HepG2 (cell line): ENCODE measurements at places on chromosomes 4 and X. TPM values are rescaled to one million over a fixed set of nuclear protein-coding genes. Genes with fewer than 3 reads are reported as not detected.

LSM6 gene
- 83.3 and 83.8 TPM in 2 replicates for total RNA-seq

ADH1C gene
- not detected in 2 replicates for total RNA-seq

MAGEB6B gene
- not detected in 2 replicates for total RNA-seq

CTAG1A gene
- not detected in 2 replicates for total RNA-seq

TMEM150C gene
- 0.11 and 0.42 TPM in 2 replicates for total RNA-seq

RAB41 gene
- total RNA-seq: not detected in 2 replicates

GRCh38 chrX:73562458-73562857 lies 539 bp upstream of the CHIC1 start:
- H3K36me3 ChIP-seq: no peaks in the 10 kb centered on the region
- H3K4me1 ChIP-seq: no peaks in the 10 kb centered on the region
- H3K27ac ChIP-seq: no peak overlapping the region
- DNase-seq: no peak
- no peaks in the 10 kb centered on the region for H3K27me3 ChIP-seq

DNA sequence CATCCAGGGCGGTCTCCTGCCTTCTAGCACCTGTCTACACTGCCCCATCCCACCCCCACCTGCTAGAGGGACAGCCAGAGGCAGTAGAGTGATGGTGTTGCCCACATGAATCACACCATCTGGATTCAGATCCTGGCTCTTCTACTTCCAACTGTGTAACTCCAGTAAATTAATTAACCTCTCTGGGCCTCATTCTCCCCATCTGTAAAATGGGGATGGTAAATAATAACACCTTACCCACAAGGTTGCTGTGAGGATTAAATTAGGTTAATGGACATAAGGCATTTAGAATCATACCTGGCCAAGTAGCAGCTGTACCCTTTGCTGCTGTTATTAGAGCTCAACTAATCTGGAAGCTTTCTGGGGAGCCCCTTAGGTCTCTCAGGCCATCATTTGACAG lies 149.6 kb upstream of the BCOR start:
- H3K4me1 ChIP-seq: no peaks in the 10 kb centered on the region
- no peak overlapping the region for H3K4me3 ChIP-seq
- DNase-seq: no peak
- H3K36me3 ChIP-seq: no peaks in the 10 kb centered on the region

DNA sequence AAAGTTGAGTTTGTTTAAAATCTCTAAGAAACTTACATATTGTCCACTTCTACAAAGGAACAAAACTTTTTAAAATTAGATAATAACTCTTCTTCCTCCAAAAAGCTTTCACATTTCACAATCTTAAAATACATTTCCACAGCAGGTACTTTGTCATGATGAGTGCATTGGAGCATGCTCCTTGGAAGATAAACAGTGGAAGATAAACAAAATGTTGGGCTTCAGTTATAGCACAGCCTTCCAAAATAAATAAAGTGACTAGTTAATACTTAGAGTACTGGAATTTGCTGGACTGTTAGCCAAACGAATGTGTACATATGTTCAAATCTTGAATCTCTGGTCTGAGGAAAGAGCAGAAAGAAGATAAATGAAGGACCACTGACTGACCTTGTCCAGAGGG lies 54.9 kb upstream of the PDE5A start:
- no peak overlapping the region for H3K27ac ChIP-seq
- DNase-seq: no peak
- H3K27me3 ChIP-seq: no peaks in the 10 kb centered on the region
- no peak overlapping the region for H3K4me3 ChIP-seq
- H3K4me1 ChIP-seq: no peaks in the 10 kb centered on the region
- no peaks in the 10 kb centered on the region for H3K36me3 ChIP-seq

DNA sequence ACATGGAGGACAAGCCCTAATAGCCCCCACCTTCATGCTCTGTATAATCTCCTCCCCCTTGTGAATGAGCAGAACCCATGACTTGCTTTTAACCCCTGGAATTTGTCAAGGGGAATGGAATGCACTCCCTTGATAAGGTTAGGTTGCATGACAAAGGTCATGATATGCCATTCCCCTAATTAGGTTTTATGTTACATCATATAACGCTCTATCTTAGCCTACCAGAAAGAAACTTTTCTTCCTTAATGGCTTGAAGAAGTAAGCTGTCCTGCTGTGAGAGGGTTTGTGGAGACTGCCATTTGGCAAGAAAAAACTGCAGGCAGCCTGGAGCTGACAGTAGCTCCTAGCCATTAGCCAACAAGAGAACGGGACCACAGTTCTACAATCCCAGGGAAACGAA lies 399.8 kb upstream of the MAD2L1 start:
- H3K36me3 ChIP-seq: no peaks in the 10 kb centered on the region
- no peaks in the 10 kb centered on the region for H3K27me3 ChIP-seq
- H3K27ac ChIP-seq: no peak overlapping the region
- DNase-seq: no peak
- no peak overlapping the region for H3K4me3 ChIP-seq
- H3K4me1 ChIP-seq: no peaks in the 10 kb centered on the region

DNA sequence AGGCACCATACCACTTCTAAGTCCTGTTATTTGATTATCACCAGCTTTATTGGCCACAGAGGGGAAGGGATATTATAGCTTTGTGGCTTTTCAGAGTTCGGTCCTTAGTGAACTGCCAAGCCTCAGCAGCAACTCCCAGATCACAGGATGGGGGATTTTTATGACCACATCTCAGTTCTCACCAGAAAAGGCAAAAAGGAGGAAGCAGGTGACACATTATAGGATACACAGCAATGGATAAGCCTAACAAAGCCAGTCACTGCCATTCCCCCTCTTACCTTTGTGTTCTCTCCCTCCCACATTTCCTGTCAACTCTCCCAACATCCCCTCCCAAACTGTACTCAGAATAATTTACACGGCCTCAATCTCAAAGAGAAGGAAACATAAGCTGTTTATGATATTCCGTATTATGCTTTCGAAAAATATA lies 142.8 kb downstream of the MGST2 start:
- no peak overlapping the region for H3K27ac ChIP-seq
- H3K27me3 ChIP-seq: peaks cover 7% of the 10 kb centered on the region; the same call in 1 of the 3 replicates
- H3K4me1 ChIP-seq: peaks cover 30% of the 10 kb centered on the region
- DNase-seq: no peak

- H3K27ac ChIP-seq: no peak overlapping the region
- no peaks in the 10 kb centered on the region for H3K36me3 ChIP-seq
- no peaks in the 10 kb centered on the region for H3K4me1 ChIP-seq
- no peak for DNase-seq
- H3K27me3 ChIP-seq: no peaks in the 10 kb centered on the region
These were observed 32.8 kb upstream of the XPNPEP2 start for GRCh38 chrX:129705988-129706387.

- no peak for DNase-seq
- H3K27ac ChIP-seq: peak overlapping the region; percentile 24
- H3K27me3 ChIP-seq: no peaks in the 10 kb centered on the region
- peaks cover 54% of the 10 kb centered on the region for H3K4me1 ChIP-seq
These were observed 867 bp downstream of the TIFA start for GRCh38 chr4:112284662-112285411.

- H3K27ac ChIP-seq: no peak overlapping the region
- H3K27me3 ChIP-seq: no peaks in the 10 kb centered on the region
- no peak overlapping the region for H3K4me3 ChIP-seq
- no peaks in the 10 kb centered on the region for H3K36me3 ChIP-seq
These were observed 1637.3 kb upstream of the PABPC4L start for GRCh38 chr4:135838889-135839288.

GRCh38 chr4:7892212-7893019 lies 47.2 kb downstream of the AFAP1 start:
- DNase-seq: no peak
- H3K4me3 ChIP-seq: no peak overlapping the region
- H3K4me1 ChIP-seq: peaks cover 43% of the 10 kb centered on the region

DNA sequence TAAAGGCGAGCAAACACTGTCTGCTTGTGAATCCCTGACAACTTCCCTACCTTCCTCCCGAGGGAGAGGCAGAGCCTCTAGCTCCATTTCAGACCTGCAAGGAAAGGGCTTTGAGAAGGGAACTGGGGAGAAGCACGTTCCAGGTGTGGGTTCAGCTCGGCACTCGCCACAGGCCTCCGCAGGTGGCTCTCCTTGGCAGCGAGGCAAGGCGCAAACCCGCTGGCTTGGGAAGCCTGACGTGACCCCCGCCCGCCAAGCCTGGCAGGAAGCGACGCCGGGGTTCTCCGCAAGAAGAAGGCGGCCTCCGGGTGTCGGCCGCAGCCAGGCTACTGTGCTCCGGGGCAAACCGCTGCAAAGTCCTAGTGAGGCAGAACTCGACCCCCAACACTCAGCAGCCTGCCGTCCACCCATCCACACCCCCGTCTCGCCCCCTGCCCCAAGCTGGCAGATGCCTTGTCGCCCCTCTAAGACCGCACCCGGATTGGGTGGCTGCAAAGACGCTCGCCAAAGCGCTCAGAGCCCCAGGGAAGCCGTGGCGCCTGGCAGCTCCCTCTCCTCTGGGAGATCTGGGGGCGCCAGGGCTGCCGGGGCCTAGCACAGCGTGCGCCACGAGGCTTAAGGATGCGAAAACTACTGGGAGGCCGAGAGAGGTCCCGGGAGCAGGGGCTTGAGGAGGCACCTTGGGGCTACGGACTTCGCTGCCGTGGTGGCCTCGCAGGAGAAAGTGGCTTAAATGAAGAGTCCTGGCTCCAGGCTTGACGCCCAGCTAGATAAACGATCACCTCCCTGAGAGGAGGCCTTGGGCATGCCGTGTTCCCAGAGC lies 21.8 kb downstream of the NKX3-2 start:
- no peak for DNase-seq
- H3K36me3 ChIP-seq: no peaks in the 10 kb centered on the region
- H3K4me3 ChIP-seq: peak overlapping the region; percentile 33; the same call in 1 of the 2 replicates
- H3K27me3 ChIP-seq: peaks cover 9% of the 10 kb centered on the region
- no peaks in the 10 kb centered on the region for H3K4me1 ChIP-seq

DNA sequence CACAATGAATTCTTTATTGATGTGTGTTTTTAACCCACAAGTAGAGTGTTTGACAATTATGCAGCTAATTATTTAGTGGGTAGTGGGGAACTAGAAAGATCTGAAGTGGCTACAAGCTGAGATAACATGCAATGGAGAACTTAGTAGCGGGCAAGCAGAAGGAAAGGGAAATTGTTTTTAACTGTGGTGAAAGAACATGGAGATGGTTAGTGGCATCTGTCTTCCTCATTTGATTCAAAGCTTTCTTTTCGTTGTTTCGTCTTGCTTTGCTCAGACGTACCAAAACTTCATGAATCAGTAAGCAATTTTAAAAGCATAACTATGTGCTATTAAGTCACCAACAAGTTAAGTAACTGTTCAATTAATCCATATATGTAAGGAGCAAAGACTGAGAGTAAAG lies 169.9 kb downstream of the BANK1 start:
- no peaks in the 10 kb centered on the region for H3K36me3 ChIP-seq
- DNase-seq: no peak
- H3K4me3 ChIP-seq: no peak overlapping the region
- no peak overlapping the region for H3K27ac ChIP-seq
- H3K27me3 ChIP-seq: no peaks in the 10 kb centered on the region

- no peak for DNase-seq
- no peaks in the 10 kb centered on the region for H3K27me3 ChIP-seq
- H3K4me3 ChIP-seq: no peak overlapping the region
- no peaks in the 10 kb centered on the region for H3K36me3 ChIP-seq
- H3K4me1 ChIP-seq: no peaks in the 10 kb centered on the region
These were observed 1160.2 kb downstream of the FAM133A start for GRCh38 chrX:94834226-94834625.

GRCh38 chr4:184384056-184384809 lies 90.1 kb downstream of the IRF2 start:
- peak overlapping the region; percentile 63 for H3K27ac ChIP-seq
- DNase-seq: peak; percentile 86
- no peaks in the 10 kb centered on the region for H3K27me3 ChIP-seq
- peaks cover 61% of the 10 kb centered on the region for H3K4me1 ChIP-seq

DNA sequence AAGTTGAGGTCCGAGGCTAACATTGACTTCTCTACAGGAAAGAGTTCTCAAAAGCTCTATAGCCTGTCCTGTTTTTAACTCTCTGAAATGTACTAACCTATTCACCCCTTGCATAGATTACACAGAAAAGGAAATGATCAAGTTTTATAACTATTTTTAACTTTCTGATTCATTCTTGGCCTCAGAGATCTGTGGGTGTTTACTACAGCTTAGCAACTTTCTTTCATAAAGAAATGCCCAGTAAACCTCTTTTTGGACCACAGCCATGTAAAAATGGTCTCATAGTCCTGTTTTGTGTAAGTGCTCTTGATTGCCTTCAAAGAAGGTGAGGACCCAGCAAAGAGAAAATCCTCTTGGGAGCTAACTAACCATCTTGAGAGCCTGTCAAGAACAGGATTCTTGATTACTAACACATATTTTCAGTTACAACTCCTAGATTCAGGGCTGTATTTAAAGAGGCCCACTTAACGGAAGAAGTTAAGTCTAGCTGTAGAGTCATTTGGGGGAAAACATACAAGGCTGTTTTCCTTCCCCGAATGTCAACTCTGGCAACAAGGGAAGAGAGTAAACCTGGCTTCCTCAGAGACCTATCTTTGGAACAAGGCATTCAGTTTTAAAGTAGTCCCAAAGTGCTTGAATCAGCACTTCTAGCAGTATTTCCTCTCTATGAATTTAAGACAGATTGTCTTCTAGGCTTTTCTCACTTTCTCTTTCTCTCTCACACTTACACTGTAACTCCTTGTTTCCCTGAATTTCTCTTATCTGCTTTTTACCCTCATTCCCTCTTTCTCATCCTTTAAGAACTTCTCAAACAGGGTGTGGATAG lies 78.2 kb downstream of the IL21 start:
- H3K27me3 ChIP-seq: no peaks in the 10 kb centered on the region; the same call in 1 of the 2 replicates
- no peak overlapping the region for H3K4me3 ChIP-seq
- H3K27ac ChIP-seq: no peak overlapping the region
